ENCODE measurements at places on chromosomes 6 and 20. TPM values are rescaled to one million over a fixed set of nuclear protein-coding genes. Genes with fewer than 3 reads are reported as not detected.

Gene TAAR5
- not detected for total RNA-seq

Gene LRP11
- 4.6 TPM for total RNA-seq

Gene SIRPD
- total RNA-seq = 0.13 TPM

Gene HLA-DRB5
- 2.9 TPM for total RNA-seq

Gene TINAG
- not detected for total RNA-seq

Gene CPNE5
- total RNA-seq = 2.4 TPM

Gene CLIC5
- 4.5 TPM for total RNA-seq

Gene C6orf58
- not detected for total RNA-seq

Gene GRIK2
- not detected for total RNA-seq

Gene FOXS1
- total RNA-seq = not detected

Gene RAB32
- not detected for total RNA-seq

Gene TCP11
- total RNA-seq = not detected

Gene ALDH5A1
- total RNA-seq = 3.6 TPM

Gene ZFP57
- total RNA-seq = not detected

All from activated naive CD4-positive, alpha-beta T cell treated with anti-CD3 and anti-CD28 coated beads, Interleukin-2, amount 10 ng/mL, durations not matched to agents 5 hours and 36 hours (primary cell).